Stimulated activated CD4-positive, alpha-beta T cell treated with anti-CD3 and anti-CD28 coated beads, Interleukin-15, amount 100 ng/mL, for 48 hours (primary cell): ENCODE measurements at places on chromosomes 11 and 22.

DNA sequence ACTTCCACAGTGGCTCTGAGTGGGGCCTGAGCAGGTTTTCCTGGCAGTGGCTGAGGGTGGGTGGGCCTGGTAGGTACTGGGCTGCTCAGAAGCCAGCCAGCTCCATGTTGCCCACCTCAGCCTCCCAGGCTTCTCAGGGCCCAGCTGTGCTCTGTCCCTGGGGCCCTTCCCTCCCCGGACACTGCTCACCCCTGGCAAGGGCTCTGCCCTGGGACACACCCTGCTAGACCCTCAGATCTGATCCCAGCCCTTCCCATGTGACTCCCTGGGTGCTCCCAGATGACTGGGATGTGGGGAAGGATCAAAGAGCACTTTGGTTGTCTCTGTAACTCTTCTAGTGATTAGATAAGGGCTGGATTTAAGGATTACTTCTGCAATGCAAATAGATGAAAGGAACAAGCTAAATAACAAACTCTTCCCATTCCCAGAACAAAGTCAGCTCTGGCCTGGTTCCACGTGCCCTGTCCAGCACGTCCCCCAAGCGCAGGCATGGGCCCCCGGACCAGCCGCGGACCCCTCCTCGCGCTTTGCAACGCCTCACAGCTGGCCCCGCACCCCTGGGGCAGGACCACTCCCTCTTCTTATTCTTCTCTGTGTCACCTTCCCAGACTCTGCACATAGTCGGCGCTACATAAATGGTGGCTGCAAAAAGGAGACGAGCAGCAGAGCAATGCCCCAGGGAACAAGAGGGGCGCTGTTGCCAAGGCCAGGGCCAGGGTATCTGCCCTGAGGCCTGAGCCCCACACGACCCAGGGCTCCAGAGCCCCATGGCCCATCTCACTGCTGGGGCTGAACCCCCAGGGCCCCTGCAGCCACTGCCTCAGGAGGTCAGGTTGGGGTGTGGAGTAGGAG is 5.7 kb upstream of the KRTAP5-6 start:
- no peak for DNase-seq

GRCh38 chr22:26891429-26891828 is 234.0 kb downstream of the MIAT start:
- DNase-seq: no peak

DNA sequence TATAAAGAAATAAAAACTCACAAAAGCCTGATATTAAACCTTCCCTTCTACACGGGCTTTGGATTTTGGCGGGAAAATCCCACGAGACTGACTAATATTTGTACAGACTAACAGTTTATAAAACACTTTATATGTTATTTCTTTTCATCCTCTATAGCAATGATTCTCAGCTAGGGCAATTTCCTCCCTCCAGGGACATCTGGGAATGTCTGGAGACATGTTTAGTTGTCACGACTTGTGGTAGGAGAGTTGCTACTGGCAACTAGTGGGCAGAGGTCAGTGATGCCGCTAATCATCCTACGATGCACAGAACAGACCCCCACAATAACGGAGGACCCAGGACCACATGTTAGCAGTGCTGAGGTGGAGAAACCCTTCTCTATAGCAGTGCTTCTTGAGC is 304.8 kb upstream of the PITPNB start:
- DNase-seq: no peak

GRCh38 chr11:46865340-46865739 is 19.3 kb upstream of the CKAP5 start:
- DNase-seq: no peak

DNA sequence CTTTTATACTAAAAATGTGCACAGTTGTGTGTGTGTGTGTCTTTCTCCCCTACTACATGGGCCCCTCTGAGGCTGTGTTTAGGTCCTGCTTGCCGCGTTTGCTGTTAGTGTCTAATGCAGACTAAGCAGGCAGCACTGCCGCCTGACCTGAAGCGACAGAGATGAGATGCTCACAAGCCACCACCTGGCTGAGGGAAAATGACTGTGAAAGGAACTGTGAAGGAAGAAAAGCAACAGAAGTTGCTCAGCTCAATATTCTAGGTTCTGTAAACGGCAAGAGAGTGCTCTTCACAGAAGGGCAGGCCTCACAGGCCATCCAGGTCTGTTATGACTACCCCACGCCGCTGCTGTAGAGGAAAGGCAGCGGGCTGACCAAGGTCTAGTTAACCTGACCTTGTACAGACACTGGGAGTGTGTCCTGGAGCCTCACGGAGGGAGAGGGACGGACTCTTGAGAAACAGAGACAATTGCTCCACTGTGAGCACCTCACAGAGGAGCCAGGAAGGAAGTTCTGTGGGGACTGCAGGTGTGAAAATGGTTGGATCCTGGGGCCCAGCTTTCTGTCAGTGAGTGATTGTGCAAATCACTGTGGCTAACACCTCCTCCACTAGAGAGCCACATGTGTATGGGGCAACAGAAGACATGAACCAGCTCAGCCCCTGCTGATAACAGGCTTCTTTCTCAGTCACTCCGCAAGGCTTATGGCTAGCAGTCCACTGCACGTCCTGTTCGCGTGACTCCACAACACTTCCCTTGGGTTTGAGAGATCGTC is 31.3 kb upstream of the YPEL1 start:
- peak; percentile 54 for DNase-seq

- no peak for DNase-seq
Measured at GRCh38 chr11:61679296-61679695, 895 bp upstream of the DAGLA start.

- DNase-seq: no peak
Measured at GRCh38 chr22:43528601-43529360, 117.0 kb downstream of the MPPED1 start.

DNA sequence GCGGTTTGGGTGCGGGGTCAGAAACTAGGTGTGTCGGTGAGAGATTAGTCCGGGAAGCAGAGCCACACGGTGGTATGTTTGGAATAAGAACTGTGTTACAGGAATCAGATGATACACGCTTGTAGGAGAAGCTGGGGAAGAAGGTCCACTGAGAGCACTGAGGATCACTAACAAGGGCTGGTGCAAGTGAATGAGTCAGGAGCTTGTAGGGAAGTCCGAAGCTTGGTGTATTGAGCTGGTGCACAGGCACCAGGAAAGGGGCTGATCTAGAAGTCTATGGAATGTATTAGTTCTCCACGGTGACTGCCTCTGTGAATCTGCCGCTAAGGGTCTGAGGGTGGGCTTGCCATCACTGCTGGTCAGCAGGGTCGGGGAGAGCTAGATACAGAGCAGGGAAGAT is 18.8 kb upstream of the GRK3 start:
- no peak for DNase-seq

DNA sequence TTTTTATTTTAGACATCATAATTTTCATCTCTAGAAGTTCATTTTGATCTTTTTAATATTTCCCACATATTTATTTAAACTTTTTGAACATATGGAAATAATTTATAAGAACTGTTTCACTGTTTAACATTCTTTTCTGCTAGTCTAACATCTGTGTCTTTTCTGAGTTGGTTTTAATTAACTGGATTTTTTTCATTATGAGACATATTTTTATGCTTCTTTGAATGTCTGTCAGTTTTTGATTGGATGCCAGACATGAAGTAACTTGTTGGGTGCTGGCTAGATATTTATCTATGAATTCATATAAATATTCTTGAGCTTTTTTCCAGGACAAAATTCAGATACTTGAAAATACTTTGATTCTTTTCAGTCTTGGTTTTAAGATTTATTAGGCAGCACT is 317.8 kb upstream of the NCAM1 start:
- DNase-seq: no peak

DNA sequence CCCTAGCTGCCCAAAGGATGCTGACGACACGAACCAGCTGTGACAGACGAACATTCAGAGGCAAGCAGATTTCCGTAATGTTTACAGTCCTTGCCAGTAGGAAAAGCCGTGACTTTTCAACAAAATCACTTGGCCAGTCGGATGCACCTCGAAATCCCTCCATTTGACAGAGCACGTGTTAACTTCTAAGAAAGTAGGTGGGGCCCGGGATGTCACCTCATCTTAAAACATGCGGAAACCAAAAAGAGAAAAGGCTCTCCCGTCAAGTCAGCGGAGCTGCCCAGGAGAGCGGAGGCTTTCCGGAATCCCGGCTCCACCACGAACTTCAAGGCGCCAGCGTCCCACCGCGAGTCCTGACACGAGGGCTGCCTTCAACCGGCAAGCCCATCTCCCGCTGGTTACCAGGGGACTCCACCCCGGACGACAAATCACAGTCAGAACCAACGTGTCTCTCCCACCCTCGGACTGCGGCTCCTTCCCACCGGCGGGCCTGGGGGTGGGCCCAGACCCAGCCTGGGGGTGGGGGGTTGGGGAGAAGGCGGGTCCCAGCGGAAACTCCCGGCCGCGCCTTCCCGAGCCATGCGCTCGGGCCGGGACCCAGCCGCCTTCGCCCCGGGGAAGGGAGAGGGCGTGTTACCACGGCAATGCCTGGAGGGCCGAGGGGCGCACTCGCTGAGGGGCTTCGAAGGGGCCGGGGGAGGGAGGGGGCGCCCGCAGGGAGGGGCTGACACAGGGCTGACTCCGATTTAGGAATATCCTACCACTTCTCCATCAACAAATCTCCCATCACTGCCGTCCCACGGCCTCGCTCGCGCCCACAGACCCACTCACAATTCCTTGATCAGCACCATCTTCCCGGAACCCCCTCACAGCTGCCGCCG is 475 bp downstream of the PITPNB start:
- DNase-seq: peak; percentile 40

- no peak for DNase-seq
Measured at GRCh38 chr11:6197466-6198200, 1.4 kb upstream of the OR52W1 start.

DNA sequence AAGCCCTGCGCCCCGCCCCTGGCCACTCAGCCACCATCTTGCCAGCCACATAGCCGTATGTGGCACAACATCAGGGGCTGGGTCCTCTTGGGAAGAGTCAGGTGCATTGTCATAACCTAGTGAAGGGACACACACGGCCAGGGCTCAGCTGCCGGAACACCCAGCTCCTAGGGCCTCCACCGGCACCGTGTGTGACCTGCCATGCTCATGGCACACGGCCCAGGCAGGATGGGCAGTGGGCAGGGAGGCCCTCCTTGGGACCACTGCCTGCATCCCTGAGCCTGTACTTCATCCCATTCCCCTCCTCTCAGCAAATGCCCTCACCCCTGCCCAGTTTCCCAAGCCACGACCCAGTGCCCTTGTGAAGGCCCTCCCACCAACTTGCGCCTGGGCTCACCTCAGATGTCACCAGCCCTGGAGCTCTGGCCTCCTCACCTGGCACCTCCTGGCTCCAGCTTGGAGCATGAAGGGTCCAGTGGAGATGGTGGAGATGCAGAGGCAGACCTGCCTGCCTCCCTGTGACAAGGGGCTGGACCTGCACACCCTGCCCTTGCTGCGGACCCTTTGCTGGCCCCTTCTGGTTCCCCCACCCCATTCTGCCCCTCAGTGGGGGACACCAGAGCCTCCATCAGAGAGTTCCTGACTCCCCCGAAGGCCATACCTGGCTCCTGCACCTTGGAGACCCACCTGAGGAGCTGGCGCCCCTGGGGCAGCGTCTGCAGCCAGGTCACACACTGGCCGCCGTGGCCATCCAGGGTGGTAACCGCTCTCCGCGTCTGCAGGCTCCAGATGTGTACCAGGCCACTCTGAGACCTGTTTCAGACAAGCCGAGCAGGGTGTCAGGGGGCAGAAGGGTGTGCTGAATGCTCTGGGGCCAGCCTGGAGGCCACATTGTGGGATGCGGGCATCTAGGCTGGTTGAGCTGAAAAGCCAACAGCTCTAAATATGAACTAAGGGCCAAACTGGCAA is 34.5 kb downstream of the GNB1L start:
- DNase-seq: no peak

- no peak for DNase-seq
Measured at GRCh38 chr11:46533396-46534100, 60.3 kb downstream of the AMBRA1 start.

DNA sequence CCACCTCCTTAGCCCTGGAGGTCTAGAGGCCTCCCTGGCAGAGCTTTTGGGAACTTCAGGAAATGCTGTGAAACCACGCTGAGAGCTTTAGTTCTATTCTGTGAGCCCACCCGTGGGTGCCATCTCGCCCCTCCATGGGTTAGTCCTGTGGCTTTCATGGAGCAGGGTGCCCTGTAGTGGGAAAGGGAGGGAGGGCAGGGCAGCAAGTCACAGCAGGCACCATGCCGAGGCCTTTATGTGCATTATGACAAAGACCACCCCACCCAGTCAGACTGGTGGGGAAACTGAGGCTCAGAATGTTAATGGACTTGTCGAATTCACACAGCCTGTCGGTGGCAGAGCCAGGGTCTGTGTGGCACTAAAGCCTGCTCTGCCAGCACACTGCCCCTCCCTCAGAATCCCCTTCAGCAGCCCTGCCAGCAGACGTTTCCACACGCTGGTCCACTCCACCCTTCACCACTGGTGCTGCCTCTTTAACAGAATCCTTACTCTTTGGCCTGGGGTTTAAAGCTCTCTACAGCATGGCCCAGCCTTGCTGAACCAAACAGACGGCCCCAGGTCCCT is 13.4 kb downstream of the TMPRSS13 start:
- DNase-seq: no peak

GRCh38 chr11:125874556-125875124 is 12.8 kb upstream of the HYLS1 start:
- peak; percentile 23 for DNase-seq

DNA sequence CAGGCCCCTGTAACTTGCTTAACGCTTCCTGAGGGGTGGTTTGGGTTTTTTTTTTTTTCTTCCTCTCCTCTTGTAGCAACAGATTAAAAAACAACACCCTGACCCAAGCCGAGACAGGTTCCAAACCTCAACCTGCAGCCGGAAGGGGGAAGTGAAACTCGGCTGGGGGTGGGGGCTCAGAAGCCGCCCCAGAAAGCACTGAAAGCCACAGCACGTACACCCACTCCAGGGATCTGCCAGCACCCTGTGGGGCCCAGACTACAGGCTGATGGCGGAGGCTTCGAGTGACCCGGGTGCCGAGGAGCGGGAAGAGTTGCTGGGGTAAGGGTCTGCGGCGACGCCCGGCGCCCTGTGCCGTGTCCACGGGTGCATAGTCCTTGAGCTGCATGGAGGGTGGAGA is at the start of gene LSP1:
TSS of gene LSP1 (plus strand) at position 208 of the 400 bp plus-strand sequence. CDS start at position 269, 61 bp downstream.
- DNase-seq: peak; percentile 78

DNA sequence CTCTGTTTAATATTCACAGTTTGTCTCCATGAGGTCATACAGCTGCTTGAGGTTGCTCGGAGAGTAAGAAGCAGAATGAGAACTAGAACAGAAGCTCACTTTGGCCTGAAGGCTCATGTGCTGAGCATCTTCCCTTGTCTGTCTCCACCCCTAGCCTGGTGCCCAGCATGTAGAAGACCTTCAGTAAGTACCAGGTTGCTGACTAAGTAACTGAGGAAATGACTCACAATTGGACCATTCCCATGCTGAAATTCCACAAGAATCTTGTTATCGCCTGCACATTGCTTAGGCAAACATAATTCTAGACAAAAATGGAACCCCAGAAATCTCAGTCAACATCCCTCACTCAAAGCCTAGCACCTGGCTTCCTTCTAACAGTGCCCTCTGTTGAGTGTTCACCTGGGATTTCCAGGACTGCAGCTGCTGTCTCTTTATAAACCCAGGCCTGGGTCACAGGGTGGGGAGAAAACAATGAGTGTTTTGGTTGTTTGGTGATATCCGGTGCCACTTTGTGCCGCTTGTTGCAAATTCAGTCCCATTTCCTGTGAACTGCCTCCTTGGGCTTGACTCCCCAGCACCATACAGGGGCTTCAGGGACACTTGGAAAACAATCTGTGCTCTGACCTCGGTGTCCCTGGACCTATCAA is 406.8 kb downstream of the ETS1 start:
- DNase-seq: no peak
